M059J (cell line): ENCODE measurements at places on chromosomes 7 and 10.

GRCh38 chr7:11668727-11669126, 163.3 kb downstream of the THSD7A start:
- DNase-seq = no peak

- DNase-seq = no peak
Measured at GRCh38 chr10:32123021-32123420, 66.8 kb upstream of the KIF5B start.

DNA sequence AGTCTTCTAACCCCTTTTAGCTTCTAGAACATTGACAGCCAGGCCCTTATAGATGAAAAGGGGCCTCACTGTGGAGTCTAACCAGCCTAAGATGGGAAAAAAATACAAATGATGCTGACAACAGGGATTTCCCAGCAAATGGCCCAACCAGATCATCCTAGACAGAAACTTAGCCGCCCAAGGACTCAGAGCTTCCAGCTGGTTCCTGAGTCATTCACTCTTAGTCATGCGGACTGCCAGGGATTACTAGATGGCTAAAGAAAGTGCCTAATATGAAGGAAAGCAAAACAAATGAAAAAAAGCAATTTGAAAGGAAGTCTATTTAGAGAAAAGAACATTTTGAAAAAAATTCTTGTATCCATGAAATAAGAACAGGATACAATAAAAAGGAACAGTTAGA, 23.7 kb downstream of the TSPAN14 start:
- peak; percentile 92 for DNase-seq

GRCh38 chr7:101553018-101553770, 75.9 kb downstream of the MYL10 start:
- no peak for DNase-seq

DNA sequence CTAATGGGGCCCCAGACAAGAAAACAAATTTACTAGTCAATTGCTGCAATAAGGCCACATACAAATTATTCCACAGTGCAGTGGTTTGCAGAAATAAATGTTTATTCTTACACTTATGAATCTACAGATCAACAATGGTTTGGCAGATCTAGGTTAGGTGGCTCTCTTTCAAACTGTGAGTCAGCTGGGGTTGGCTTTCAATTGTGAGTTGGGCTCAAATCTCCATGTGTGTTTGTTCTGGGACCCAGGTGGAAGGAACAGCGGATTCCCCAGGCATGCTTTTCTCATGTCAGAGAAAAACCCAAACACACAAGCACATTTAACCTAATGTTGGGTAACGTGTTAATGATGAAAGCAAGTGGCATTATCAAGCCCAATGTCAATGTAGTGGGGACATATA, 25.6 kb upstream of the CELF2 start:
- no peak for DNase-seq

- DNase-seq = no peak
Measured at GRCh38 chr7:128833946-128834325, 3.7 kb downstream of the FLNC start.

- peak; percentile 65 for DNase-seq
Measured at GRCh38 chr10:60942788-60943315, 1.1 kb downstream of the RHOBTB1 start.

DNA sequence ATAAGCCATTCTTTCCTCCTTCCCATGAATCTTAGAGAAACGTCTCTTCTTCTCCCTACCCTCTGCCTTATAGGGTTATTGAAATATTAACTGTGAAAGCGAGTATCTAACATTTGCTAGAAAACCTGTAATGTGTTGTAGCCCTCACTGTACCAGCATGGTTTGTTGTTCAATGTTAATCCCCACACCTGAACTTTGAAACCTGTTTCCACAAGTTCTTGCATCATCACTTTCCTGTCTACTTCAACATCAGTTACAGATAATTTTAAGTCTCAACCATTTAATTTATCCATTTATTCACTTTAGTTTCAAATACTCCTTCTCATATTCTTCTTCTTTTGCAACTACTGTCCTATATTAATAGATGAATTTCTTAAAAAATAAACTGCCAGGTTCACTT, 148.2 kb downstream of the ETV1 start:
- no peak for DNase-seq

- DNase-seq = no peak
Measured at GRCh38 chr7:96100737-96101136, 221.2 kb downstream of the SLC25A13 start.

- peak; percentile 24 for DNase-seq
Measured at GRCh38 chr7:76155938-76156337, 45.8 kb upstream of the SRRM3 start.

DNA sequence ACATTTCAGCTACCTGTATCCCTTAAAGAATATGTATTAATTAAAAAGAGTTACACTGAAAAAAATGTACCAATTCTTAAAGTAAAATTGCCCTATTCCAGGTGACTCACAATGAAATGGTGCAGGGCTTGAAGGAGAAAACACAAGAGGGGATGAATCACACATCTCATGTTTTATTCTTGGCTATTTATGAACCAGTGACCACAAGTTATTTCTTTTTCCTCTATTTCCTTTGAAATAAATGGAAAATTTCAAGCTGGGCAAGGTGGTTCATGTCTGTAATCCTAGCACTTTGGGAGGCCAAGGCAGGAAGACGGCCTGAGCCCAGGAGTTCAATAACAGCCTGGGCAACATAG, 106.8 kb downstream of the UBE2H start:
- peak; percentile 92 for DNase-seq

GRCh38 chr10:25083546-25084111, 67.2 kb downstream of the THNSL1 start:
- DNase-seq = no peak

- DNase-seq = peak; percentile 28
Measured at GRCh38 chr10:58780476-58780875, 267.8 kb downstream of the BICC1 start.

- no peak for DNase-seq
Measured at GRCh38 chr10:133117688-133118071, 30.0 kb downstream of the ADGRA1 start.
